Stimulated activated CD4-positive, alpha-beta T cell treated with anti-CD3 and anti-CD28 coated beads, TNF-alpha, amount 100 ng/mL, for 1 hour (primary cell): ENCODE measurements at places on chromosomes 7 and 10.

- DNase-seq, result no peak
Measured at GRCh38 chr10:98430427-98430826, 15.4 kb upstream of the PYROXD2 start.

- no peak for DNase-seq
Measured at GRCh38 chr7:120876922-120877321, 19.0 kb upstream of the TSPAN12 start.

DNA sequence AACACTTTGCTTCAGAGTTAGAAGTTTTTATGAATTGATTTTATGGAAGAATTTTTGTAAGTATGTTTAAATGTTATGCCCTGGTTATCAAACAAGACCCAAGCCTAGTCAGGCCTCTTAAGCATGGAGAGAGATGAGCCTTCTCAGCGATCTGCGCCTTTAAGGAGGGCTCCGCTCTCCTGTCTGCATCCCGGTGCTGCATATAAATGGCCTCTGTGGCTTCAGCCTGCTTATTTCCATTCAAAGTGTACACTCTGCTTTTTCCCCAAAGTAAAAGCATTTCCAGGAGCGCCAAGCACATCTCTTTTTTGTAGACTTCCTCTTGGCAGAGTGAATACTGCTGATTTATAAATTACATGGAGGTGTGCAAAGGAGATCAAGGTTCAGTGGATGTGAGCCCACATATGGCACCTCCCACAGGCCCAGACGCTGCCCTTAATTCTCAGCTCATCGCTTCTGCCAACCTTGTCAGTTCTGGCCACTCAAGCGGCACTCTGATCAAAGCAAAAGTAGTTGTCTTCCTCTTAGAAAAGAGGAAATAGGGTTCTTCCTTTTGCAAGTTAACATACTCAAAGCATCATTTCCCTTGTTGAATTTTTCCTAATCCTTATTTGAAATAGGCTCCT is 70.0 kb upstream of the SFMBT2 start:
- no peak for DNase-seq

- DNase-seq, result no peak
Measured at GRCh38 chr10:131431533-131431932, 120.0 kb upstream of the TCERG1L start.

DNA sequence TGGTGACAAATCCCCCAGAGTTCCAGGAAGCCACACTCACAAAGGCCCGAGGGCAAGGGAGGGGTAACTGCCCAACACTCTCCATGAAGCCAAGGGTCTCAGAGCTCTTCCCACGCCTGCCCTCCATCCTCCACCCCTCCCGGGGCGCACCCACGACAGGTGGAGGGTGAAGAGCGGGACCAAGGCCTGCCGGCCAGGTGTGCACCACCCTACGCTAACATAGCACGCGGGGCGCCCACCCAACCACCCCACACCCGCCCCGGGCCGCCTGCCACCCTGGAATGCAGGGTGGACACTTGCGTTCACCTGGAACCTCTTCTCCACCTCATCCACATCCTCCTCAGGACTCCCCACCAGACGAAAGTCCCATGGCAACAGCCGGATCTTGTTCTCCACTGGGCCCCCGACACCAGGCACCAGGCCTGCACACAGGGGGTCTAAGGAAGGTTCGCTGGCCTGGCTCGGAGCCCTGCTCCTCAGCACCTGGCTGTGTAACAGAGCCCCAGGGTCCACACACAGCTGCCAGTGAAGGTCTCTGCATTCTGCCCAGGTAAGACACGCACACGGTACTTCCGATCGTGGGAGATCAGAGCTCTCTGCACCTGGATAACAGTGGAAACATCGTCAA is 32.7 kb downstream of the MAD1L1 start:
- DNase-seq, result no peak

- DNase-seq, result no peak
Measured at GRCh38 chr10:113958631-113959382, 84.9 kb upstream of the ADRB1 start.

DNA sequence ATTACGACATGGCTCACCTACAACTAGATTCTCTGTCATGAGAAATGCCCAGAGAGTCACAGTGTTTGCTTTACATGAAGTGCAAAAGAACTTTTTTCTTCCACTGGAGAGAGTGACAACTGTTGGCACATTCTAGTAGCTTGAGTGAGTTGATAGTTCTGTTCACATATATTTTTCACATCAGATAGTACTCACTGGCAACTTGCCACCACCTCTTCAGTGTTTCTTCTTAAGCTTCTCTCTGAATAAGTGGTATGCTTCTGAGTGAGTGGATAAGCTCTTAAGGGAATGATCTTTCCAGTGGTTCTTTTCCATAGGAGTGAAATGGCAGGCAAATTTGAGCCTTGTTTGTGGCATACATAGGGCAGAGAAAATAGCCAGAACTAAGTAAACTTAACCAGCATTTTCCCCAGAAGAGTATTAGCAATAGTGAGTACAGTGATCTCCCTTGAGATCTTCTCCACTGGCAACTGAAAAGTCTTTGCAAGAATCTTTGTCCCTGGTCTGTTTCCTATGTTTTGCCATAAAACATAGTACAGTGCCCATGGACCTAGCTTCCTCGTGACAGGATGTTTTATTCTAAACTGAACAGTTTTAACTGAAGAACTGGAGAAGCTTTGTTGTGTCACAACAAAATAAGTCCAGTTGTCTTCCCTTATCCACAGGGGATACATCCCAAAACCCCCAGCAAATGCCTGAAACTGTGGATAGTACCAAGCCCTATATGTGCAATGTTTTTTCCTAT is 125.4 kb upstream of the CDK13 start:
- DNase-seq, result no peak

- no peak for DNase-seq
Measured at GRCh38 chr7:148964483-148965267, 63.6 kb downstream of the PDIA4 start.

- no peak for DNase-seq
Measured at GRCh38 chr7:112594397-112594796, 113.6 kb downstream of the LSMEM1 start.

DNA sequence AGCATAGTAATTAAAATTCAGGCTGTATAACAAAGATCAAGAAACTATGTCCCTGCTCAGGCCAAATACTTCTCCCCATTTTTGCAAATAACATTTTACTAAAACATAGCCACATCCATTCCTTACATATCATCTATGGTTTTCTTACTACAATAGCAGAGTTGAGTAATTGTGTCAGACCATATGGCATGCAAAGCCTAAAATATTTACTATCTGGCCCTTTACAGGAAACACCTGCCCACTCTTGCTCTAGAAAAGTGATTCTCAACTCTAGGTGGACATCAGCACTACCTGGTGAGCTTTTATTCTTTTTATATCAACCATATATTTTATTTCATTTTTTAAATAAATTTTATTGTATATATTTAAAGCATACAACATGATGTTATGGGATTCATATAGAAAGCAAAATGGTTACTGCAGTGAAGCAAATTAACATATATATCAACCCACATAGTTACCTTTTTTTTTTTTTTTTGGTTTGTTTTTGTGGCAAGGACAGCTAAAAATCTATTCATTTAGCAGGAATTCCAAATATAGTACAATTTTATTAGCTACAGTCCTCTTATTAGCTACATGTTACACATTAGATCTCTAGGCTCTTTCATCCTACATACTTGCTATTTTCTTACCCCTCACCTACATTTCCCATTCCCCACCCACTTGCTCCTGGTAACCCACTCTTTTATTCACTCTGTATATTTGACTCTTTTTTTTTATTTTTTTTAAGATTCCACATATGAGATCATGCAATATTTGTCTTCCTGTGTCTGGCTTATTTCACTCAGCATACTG is 19.6 kb downstream of the ABI1 start:
- no peak for DNase-seq

- no peak for DNase-seq
Measured at GRCh38 chr7:131861620-131862346, 305.4 kb upstream of the PODXL start.

GRCh38 chr7:116322541-116322940 is 112.2 kb downstream of the TES start:
- DNase-seq, result no peak

DNA sequence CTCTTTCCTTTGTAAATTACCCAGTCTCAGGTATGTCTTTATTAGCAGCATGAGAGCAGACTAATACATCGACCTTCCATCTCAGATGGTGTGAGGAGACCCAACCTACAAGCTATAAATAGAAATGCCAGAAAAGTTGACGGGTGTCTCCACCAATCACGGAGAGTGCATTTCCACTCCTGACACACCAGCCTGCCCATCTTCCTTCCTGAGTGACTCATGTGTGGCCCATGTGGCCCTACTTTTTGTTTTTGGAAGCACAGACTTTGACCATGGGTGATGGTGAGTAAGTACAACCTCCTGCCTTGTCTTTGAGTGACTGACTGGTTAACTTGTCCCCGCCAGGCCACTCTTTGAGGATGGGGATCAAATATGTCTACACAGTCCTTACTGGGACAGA is 147.0 kb downstream of the OAT start:
- DNase-seq, result no peak

DNA sequence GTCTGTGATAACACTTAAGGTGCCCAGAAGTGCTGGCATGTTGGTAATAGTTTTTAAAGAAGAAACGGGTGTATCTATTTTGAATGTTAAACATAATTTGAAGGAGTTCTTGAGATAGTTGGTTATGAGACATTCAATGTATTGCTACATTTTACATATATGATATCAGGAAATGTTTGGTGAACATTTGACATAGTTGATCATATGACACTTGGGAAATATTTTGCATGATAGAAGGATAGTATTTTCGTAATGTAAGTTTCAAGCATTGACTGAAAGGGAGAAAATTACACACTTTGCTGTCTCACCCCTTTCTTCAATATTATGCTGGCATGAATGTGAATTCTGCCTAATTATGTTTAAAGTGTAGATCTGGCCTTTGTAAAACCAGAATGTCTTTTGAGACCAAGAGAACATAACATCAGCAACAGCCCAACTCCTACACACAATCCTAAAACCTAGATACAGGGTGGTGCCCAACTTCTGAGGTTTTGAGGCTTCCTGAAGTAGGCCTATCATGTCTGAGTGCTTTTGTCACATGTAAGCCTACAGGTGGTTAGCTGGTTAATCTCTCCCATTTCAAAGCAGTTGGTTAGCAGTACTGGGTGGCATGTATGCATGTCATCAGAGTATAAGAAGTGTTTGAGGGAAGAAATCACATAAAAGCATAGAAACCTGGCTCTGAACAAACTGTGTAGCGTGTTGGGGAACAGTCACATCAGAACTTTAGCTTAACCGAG is 2.1 kb downstream of the ADD3 start:
- peak; percentile 24 for DNase-seq

GRCh38 chr10:87746911-87747310 is 71.1 kb downstream of the ATAD1 start:
- DNase-seq, result no peak

DNA sequence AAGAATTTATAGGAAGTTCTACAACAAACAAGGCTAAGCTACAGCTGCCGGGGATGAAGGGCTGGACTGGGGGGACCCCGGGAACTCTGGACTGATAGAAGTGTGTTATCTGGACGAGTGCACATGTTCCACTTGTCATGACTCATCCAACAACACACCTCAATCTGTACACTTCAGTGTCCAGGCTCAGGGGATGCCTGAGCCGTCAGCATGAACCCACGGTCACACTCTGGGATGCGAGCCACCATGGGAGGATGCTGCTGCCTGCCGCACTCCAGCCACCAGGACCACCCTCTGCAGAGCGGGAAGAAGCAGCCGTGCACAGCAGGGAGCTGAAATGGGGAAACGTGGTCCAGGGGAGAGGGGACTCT is 67.5 kb downstream of the MAD1L1 start:
- no peak for DNase-seq

- no peak for DNase-seq
Measured at GRCh38 chr10:116756277-116756676, 13.9 kb upstream of the HSPA12A start.
